Breast epithelium (tissue), 4 donors: ENCODE measurements at places on chromosomes 16 and 17.

- DNase-seq, result no peak
Observed at GRCh38 chr17:56909742-56910508, 3.9 kb downstream of the TRIM25 start.

- no peak for DNase-seq
Observed at GRCh38 chr17:3887804-3888203, 5.0 kb downstream of the CAMKK1 start.

GRCh38 chr16:84555418-84556196 is 51.1 kb upstream of the MEAK7 start:
- DNase-seq, result no peak

DNA sequence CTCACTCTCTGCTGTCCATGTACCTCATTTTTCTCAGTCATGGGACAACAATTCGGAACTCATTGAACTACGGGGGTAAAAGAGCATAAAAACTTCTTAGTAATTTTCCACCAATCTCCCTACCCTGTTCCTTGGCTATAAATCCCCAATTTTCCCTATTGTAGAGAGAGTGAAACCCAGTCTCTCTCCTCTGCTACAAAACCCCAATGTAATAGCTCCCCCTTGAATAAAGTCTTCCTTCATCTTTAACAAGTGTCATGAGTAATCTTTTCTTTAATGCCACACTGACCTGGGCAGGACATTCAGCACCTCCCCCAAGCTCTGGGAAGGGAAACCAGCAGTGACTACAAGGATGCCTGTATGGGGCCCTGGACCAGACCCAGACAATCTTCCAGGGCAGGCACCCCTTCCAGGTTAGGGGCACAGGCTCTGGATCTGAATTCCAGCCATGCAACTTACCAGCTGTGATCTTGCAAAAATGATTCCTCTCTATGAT is 10.2 kb upstream of the EIF1 start:
- DNase-seq, result no peak

DNA sequence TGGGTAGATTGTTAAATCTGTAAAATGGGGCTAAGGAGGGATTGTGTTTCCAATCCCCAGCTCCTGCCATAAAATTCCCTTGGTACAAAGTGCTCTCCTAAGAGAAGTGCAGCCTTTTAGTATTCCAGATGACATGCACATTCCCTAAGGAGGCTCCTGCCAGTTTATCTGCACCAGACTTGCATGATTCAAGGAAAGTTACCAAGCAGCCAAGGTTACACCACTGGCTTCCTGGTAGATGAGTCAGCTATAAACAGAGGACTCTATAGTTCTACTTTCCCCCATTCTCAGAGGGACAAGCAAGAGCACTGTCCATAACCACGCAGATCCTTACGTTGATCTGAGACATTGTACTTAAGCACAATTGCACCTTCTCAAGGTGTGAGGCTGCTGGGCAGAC is 1.9 kb downstream of the CALB2 start:
- DNase-seq, result no peak

GRCh38 chr16:57800200-57801097 is 1.8 kb downstream of the KIFC3 start:
- no peak for DNase-seq

- DNase-seq, result no peak
Observed at GRCh38 chr17:74851612-74852236, 8.0 kb downstream of the GRIN2C start.

- no peak for DNase-seq
Observed at GRCh38 chr17:1039123-1039507, 42.2 kb downstream of the TIMM22 start.

- DNase-seq, result no peak
Observed at GRCh38 chr16:59880611-59881010, 1146.5 kb upstream of the GOT2 start.

DNA sequence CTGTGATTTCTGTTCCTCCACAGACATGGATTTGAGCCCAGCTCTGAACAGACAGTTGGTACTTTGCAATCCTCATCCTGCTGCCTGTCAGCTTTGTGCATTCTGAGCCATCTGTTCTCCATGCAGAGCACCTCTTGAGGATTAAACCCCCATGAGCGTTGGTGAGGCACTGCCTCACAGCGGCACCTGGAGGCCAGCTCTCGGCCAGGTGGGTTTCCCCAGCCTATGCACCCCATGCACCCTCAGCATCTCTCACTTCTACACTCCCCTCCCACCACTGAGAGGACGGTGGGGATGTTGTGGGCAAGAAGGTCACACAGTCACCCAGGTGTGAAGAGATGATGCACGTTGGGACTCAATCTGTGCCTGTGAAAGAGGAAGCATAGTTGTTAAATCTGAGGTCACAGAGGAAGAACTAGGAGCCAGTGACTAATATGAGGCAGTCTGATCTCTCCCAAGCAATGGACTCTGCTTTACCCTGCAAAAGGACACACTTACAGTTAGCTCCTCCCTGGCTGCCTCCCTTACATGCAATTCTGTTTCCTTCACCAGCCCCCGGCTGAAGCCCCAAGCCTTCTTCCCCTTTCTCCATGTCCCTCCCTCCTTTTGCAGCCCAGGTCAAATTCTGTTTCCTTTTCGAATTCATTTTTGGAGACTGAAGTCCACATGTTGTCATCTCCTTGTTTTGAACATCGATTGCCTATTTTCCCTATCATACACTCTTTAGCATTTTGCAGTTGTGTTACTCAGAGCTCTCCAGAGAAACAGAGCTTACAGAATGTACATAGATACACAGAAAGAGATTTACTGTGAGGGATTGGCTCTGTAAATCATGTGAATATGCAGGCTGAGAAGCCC is 58.5 kb downstream of the HS3ST3B1 start:
- no peak for DNase-seq

- DNase-seq, result no peak
Observed at GRCh38 chr16:77336637-77337036, 98.2 kb downstream of the ADAMTS18 start.

GRCh38 chr16:89246383-89246902 is 28.9 kb downstream of the ZNF778 start:
- no peak for DNase-seq

DNA sequence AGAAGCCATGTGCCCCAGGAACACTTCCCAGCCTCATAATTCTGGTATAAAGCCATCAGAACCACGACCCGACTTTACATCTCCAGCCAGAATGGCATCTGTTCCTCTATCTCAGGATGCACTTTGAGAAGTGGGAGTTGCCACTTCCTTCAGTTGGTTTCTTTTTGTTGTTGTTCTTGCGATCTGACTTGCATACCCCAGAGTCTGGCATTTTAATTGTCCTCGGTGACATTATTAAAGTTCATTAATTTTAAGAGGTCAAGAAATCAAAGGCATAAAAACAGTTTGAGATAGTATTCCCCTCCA is 13.5 kb downstream of the MARCHF10 start:
- no peak for DNase-seq

GRCh38 chr17:41633556-41634199 is 9.3 kb upstream of the KRT17 start:
- DNase-seq, result no peak

DNA sequence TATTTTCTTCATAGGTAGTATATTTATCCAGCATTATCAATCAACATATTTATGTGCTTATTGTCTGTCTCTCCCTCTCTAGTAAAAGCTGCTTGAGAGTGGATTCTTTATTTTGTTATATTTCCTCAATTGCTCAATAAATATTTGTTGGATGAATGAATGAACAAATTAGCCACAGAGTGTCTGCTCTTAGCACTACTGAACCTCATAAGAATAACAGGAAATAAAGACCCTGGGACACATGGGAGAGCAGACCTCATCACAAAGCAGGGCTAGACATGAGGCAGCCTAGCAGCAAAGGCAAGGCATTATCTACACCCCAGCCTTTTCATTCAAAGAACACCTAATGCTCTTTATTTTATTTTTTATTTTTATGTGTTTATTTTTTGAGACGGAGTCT is 34.9 kb upstream of the TANC2 start:
- no peak for DNase-seq

DNA sequence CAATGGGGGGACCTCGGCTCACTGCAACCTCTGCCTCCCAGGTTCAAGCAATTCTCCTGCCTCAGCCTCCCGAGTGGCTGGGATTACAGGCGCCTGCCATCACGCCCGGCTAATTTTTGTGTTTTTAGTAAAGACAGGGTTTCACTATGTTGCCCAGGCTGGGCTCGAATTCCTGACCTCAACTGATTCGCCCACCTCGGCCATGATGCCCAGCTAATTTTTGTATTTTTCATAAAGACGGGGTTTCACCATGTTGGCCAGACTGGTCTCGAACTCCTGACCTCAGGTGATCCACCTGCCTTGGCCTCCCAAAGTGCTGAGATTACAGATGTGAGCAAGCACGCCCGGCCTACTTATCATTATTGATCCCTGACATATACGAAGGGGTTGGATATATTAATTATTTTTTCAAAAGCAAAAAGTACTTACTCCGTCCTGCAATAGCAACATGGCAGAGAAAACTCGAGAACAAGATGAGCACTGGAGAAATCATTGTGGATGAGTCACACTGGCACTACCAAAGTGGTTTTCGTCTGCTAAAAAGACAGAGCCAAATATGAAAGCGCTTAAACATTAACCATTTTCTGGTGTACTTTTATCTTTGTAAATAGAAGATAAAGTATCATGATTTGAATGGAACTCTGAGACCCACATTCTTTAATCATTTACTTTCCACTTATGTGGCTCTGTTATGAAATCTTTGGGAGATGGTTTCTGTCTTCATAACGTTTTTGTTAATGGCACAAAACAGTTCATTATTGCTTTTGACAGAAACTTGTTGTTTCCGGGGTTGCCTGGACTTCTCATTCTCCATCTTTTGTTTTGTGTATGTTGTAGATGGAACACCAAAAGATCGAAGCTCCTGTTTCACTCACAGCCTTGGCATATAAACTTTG is at the start of gene APOH:
APOH (minus strand) TSS at position 529 of the 896 bp plus-strand sequence; CDS start at position 493, 36 bp downstream.
- DNase-seq, result no peak

DNA sequence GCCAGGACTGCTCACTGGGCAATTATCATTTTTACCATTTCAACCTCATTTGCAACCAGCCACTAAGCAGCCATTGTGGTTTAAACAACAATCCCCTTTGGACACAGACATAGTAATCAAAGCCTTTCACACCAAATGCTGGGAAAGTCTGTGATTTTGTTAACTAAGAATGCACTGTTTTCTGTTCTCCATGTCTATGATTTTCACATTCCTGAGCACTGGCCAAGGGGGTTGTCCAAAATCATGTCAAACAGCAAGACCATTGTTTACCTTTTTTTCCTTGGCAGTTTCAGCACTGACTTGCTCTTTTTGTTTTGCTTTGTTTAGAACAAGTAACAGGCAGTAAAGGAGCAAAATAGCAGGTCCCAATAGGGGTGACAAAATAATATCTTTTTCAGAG is 106.3 kb upstream of the SIAH1 start:
- DNase-seq, result no peak

DNA sequence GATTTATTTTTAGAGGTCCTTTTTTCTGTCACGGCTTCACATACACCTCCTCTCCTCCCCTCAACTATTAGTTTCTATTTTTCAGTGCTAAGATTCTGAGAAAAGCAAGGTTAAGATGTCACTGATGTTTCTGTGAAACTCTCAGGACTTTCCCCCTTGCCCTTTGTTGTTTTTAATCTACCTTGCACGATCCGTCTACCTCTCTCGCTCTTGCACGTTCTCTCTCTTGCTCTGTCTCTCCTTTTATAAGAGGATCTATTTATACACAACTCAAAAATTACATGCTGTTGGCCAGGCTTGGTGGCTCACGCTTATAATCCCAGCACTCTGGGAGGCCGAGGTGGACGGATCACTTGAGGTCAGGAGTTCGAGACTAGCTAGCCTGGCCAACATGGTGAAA is 43.6 kb downstream of the RPA1 start:
- DNase-seq, result no peak

GRCh38 chr17:72616447-72616846 is 476.0 kb downstream of the SLC39A11 start:
- no peak for DNase-seq

DNA sequence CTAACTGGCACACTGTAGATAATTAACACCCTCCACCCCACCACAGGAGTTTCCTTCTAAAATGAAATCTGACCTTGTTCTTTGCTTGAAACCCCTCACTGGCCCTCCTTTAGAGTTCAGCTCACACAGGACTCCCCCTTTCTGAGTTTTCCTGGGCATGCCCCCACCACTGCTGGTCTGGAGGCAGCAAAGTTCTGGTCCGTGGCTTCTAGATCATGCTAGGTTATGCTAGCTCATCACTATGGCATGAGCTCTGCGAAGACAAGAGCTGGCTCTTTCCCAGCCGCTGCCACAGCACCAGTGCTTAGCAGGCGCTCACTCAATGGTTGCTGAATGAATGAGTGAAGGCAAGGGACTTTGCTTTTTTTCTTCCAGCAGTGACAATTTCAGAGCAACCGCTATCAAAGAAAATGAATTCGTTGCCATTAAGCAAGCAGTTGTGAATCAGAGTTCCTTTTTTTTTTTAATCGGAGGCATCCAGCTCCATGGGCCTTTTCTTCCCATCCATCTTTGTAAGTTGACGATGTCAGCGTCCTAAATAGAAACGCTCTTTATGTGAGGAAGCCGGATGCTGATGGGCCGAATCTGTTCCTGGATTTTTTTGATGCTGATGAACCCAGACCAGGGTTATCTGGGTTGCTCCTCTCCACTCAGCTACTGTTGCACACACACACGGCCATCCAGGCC is 80.8 kb upstream of the NOL11 start:
- no peak for DNase-seq
